Omental fat pad (tissue), 4 donors: ENCODE measurements at places on chromosomes 11 and 22. TPM values are rescaled to one million over a fixed set of nuclear protein-coding genes. Genes with fewer than 3 reads are reported as not detected.

Gene PRR33
- not detected for total RNA-seq

Gene C11orf52
- total RNA-seq, result 7.5 TPM

Gene KRTAP5-11
- total RNA-seq, result not detected

Gene OR8G1
- not detected for total RNA-seq

Gene GAL3ST3
- total RNA-seq, result not detected

Gene FIBIN
- total RNA-seq, result 8.9 TPM

Gene TREH
- total RNA-seq, result not detected

Gene TEX54
- total RNA-seq, result not detected

Gene POU2F3
- total RNA-seq, result not detected

Gene HTR3A
- not detected for total RNA-seq

Gene OR4B1
- total RNA-seq, result not detected

Gene FGF4
- total RNA-seq, result not detected

DNA sequence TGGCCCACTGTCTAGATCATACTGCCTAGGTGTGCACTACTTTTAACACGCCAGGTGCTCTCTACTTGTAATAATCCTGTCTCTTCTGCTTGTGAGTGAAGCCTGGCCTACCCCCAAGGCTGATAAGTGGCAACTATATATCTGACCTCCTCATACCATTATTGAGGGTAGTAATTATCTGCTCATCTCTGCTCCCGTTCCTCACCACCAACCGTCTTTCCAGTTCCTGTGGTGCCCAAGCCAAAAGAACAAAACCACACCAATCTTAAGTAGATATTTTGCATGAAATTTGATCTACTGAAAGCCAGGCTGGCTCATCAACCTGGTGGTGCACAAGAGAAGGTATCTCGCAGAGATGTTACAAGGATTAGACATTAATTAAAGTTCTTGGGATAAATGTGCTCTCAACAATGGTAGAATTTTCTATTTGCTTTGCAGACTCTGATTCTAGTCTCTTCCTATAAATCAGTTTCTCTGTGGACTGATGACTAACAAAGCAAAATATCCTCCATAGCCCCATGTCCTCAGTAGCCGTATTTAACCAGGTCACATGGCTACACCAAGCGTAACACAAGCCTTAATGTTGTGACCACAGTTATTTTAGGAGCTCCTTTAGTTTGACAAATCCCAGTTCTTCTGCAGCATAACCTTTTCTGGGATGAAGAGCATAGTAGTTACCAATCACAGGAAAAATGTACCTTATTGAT is 267.2 kb downstream of the NTM start:
- no peak for DNase-seq

GRCh38 chr22:34161431-34162123 is 241.3 kb upstream of the LARGE1 start:
- no peak for DNase-seq

- no peak for DNase-seq
These were observed 493.3 kb downstream of the BUD13 start for GRCh38 chr11:116279511-116279910.

- no peak for DNase-seq
These were observed 760.6 kb downstream of the NTM start for GRCh38 chr11:132131047-132131446.

DNA sequence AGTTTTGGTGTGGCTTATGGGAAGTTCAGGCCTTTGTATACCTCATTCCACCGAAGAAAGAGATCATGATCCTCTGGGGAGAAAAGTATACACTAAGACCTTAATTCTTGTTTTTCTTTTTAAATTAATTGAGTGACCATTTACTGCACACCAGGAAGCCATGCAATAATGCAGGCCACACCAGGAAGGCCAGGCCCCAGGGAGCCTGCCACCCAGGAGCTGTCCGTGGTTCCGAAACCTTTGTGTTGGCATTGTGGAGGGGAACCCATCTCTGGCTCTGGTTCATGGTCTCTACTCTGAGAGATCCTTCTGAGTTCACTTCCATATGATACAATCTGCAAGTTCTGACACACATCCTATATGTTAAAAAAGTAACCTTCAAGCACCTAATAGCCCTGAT is 291.8 kb downstream of the MIAT start:
- DNase-seq, result no peak

- peak; percentile 21 for DNase-seq
These were observed 10.5 kb downstream of the EHD1 start for GRCh38 chr11:64867748-64868462.

DNA sequence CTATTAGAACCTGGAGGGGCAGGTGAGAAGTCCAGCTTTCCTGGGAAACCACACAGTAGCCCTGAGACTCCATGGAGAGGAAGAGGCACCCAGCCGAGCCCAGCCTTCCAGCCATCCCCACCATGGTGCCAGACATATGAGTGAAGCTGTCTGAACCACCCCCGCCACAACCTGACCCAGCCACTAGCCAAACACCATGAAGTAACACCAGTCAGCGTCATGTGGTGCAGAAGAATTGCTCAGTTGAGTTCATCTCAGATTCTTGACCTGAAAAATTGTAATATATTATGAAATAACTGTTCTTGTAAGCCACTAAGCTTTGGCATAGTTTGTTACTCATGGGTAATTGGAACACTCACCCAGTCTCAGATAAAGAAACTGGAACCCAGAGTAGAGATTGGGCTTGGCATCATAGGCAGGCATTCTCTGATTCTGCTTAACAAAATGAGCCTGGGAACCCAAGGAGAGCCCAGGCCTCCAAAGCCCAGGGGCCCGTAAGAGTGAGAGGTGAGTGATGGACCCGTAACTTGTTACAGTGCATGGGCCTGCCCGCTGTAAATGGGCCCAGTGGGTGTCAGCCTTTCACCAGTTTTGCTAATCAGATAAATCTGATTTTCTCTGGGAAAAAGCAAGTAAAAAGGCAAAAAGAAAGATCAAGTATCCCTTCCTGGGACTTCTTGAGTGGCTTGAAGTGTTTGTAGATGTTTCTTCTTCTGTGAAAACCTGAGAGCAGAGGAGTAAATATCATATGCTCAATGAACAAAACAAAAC is 305.5 kb downstream of the DDX10 start:
- no peak for DNase-seq

DNA sequence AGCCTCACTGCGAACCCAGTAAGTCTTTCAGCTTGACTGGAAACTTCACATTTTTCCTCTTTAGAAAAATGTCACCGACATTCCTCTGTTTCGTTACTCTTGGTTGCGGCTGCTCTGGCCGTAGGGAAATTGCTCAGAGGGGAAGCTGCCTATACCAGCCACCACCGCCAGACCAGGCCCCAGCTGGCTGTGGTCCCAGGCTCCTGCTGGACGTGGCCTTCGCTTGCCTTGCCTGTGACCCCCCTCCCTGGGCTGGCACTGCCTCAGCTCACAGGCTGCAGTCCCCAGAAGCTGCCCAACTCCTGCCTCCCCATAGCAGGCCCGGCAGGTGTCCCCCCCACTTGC is 197.8 kb downstream of the MN1 start:
- no peak for DNase-seq

- DNase-seq, result no peak
These were observed 10.6 kb downstream of the TBC1D22A start for GRCh38 chr22:46773076-46773475.

- DNase-seq, result no peak
These were observed 195.1 kb upstream of the PLET1 start for GRCh38 chr11:112455791-112456190.

- DNase-seq, result no peak
These were observed 25.7 kb downstream of the ARHGAP1 start for GRCh38 chr11:46674463-46675287.

DNA sequence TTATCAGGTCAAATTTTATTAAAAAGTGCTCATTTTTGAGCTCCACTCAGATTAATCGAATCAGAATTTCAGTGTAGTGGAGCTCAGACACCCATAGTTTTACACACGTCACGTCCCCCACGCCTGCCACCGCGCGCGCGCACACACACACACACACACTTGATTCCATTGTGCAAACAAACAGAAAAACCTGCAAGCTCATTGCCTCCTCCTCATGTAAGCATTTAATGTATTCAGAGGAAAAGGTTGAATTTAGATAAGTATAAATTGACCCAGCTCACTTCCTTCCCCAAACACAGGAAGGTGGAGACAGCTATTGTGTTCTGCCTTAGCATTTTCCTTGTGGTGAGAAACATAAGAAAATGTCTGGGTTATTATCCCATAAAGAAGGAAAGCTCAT is 336.7 kb downstream of the LUZP2 start:
- no peak for DNase-seq

DNA sequence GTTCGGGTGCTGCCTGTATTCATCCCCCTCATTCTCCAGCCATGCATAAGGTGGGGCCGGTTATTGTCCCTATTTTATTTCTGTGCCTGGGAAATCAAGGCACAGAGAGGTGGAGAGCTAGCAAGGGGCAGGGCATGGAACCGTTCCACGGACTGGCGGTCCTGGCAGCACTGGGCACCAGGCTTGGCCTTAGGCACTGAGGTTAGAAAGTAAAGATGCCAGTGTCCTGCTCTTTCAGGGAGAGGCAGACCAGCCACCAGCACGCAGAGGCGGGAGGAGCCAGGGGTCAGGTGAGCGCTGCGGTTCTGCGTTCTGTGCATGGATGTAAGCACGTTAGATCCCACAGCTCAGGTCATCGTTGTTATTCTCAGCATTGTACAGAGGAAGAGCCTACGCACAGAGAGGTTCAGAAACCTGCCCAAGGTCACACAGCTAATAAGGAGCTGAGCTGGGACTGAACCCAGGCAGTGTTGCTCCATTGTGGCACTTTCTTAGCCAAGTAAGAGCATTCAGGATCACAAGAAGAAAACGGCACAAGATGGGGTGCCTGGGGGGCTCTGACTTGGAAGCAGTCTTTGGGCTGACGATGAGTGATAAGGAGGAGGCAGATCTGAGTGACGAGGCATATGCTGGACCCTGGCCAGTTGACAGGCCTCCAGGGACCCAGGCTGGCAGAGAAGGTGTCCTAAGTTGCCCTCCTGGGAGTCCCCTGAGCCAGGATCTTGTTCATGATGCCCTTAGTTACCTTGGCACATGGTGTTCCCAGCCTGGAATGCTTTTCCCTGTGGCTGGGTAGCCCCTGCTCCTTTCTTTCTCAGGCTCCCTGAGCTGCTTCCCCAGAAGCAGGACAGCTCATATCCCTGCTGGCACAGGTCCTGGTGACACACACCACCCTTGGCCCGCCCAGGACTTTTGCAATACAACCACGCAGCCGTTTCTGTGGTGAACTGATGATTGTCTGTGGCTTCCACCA is 41.1 kb downstream of the OSBPL5 start:
- peak; percentile 77 for DNase-seq

DNA sequence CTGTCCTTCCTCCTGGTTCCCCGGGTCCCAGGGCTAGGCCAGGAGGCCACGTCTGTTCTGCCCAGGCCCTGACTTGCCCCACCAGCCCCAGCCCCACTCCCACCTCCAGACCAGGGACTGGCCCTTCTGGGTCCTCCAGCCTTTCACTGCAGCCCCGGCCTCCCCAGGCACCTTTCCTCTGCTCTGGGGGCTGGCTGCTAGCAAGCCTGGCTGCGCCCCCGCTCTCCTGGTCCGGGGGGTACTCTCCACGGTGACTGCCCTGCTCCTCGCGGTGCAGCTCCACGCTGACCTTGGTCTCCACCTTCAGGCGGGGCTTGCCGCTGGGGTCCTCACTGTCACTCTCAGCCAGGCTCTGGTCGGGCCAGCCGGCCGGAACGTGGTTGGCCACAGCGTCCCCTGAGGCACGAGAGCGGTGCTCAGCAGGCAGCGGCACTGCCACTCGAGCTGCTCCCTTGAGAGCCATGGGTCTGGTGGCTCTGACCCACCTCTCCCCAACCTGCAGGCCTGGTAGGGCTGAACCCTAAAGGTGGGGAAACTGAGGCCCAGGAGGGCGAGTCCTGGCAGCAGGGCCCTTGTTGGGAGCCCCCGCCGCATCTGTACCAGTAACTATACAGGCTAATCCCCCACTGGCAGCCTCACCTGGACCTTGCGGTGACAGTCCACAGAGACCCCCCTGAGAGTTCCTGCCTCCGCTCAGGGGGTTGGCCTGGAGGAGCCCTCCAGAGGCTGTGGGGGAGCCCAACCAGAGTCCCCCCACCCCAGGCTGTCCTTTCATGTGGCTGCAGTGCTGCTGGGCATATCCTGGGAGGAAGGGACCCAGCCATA is 29.0 kb downstream of the TRMU start:
- no peak for DNase-seq

DNA sequence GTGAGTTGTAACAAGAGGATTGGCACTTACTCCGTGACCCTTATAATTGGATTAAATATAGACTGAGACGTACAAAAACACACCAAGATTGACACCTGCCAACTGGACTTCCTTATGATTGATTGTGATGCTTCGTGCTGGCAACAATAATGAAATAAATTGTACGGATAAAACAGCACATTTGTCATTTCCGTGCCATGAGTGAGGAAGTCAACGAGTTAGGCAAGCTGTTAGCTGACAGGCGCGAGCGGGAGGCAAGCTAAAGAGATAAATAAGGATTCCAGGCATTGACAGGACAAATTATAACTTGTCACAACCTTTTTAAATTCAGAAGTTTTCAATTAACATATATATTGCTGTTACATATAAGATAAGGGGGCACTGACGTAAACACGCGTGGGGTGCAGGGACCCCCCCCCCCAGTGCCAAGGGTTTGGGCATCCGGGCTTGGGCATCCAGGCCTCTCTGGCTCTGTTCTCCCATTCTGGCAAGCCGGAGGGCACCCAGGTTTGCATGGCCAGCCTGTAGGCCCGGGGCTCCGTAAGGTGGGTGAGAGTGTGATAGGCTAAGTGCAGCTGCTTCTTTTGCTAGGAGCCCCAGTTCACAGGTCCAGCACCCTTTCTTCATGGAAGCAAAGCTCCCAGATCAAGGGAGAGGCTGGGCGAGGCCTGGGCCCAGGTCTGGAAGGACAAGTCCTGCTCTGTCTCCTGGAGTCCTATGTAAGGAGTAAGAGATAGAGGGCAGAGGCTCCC is 11.2 kb upstream of the PAX6 start:
- no peak for DNase-seq

- no peak for DNase-seq
These were observed 104.3 kb downstream of the VPREB1 start for GRCh38 chr22:22348815-22349454.

DNA sequence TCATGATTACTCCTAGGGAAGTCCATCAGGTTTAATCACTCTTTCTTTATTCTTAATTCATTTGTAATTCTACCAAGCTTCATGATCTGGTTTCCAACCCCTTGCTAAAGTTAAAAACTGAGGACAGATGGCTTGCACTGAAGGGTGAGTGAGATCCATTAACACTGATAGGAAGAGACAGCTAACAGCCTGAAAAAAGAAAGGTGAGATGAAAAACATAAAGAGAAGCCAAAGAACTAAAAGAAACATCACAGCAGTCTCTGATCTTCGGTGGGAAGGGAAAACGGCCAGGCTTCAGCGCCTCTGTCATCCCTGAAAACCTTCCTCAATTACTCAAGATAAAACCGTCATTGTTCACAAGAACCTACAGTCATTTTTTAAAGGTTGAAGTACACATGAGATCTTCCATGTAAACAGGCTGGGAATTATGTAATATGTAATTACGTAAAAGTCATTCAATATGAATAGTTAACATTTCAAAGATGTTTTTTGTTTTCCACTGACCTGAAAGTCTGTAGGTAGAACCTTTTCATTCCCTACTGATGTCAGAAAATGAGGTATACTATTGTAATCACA is 41.3 kb downstream of the VSIG10L2 start:
- no peak for DNase-seq

- DNase-seq, result no peak
These were observed 90.6 kb downstream of the ARHGAP42 start for GRCh38 chr11:100777736-100778135.
